SHP77 (cell line): ENCODE measurements at places on chromosomes 2 and 18.
A peak's percentile ranks its signal among the peaks of the same experiment; 100 is the strongest.

DNA sequence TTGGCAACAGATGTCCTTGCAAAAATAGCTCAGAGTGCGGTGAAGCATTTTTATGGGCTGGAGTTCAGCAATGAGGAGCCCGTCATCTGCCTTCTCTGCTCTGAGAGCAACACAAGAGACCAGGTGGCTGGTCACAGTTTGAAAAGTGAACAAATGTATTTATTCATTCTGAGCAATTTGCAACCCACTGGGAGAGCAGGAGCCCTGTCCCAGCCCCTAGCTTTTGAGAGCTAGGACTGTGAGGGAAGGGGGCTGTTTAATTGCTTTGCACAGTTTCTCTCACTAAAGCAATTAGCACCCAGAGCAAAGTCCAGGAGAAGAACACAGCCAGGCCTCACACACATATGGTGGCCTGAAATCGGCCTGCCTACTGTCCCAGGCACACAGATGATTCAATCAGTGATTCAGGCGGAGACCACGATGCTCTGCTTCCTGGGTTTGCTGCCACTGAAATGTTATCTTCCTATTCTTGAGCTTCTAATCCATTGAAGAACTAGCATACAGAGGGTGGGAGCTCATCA, 646.1 kb upstream of the ACVR2A start:
- no peak for DNase-seq

- DNase-seq = no peak
Measured at GRCh38 chr2:10778724-10779115, 33.9 kb downstream of the PDIA6 start.

DNA sequence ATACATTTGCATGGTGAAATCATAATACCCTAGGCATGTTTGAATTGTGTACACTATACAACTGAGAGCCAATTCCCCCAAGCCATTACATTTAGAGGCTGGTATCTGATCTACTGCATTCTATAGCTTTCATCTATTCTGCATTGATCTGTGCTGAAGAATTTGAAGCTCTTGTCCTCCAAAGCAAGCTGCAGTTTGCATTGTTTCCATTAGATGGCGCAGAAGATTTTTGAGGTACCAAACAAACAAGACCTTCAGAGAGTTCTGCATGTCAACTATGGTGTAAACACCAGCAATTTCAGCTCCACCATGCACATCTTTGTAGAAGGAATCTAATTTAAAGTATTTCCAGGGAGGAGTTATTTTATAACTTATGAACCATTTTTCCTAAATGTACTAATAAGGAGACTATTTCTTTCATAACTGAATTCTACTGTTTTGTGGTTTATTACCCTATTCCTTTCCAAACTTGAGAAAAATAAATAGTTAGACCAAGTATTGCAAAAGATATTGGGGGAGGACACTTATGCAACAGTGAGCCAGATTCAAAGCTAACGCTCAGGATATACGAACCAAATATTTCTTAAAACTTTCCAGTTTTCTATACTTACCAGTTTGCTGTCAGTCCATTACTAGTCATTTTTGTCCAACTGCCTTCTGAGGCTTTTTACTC, 761.8 kb upstream of the ACVR2A start:
- DNase-seq = peak; percentile 13

DNA sequence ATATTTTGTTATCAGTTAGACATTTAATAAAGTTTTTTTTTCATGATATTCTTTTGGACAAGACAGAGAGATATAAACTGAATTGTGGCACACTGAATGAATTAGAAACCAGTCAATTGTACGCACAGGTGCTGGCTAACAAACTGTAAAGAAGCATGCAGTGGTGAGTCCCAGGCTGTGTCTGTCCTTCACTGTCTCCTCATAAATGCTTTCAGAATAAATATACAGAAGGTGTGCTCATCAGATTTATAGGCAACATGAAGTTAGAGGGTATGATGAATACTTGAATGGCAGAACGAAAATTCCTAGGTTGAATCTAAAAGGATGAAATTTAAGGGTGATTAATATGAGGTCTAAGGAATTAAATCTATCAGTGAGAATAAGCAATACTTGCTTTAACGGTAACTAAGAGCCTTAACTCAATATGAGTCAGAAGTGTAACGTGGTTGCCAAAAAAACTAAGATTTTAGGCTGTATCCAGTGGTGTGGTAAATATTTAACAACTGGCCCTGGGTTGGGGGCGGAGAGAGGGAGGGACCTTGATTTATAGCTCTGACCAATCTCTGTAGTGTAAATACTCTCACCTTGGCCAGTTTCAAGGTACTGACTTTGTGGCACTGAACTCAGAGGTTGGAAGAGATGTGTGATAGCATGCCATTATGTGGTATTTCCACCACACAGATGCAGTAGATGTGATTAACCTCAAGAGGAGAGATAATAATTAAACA, 41.9 kb upstream of the AAK1 start:
- no peak for DNase-seq

DNA sequence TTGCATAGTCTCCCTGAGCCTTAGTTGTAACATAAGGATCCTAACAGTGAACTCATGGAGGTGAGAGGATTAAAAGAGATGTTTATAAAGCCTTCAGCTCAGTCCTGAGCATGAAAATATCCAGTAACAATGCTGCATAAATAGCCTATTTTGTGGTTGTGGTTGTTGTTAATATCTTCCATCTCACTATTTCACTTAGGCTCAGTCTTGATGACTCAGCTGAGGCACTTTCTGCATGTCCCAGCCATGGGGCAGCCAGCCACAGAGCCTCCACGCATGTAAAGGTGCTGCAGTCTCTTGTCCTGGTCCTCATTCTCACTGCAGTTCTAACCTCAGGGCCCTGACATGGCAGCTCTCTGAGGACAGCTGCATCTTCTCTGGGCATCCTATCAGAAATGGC, 218.8 kb upstream of the PKDCC start:
- no peak for DNase-seq

DNA sequence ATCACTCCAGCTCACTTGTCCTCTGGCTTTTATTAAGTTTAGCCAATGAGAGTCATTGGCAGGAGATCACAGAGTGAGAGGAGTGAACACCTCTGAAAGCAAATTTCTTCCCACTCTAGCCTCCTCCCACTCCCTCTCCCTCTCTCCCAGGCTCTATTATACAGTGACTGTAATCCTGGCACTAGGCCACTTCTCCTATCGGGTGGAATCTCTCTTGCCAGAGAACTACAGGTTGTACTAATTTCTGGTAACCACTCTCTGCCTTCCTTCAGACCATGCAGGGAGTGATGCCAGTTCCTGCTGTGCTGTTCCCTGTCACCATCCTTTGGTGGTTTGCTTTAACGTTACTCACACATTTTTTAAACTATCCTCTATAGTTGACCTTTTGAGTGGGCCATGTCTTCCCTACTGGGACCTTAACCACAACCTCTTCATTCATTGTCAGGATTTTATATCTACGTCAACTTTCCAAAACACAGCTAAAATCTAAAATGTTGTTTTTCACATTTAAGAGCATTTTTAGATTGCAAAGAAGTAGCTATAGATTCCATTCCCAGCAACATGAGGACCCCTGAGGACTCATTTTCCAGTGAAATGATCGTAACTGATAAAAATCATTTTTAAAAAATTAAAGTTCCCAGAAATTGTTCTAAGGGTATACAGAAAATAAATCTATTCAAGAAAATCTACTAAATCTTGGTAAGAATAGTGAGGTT, 217.1 kb downstream of the MREG start:
- DNase-seq = no peak

DNA sequence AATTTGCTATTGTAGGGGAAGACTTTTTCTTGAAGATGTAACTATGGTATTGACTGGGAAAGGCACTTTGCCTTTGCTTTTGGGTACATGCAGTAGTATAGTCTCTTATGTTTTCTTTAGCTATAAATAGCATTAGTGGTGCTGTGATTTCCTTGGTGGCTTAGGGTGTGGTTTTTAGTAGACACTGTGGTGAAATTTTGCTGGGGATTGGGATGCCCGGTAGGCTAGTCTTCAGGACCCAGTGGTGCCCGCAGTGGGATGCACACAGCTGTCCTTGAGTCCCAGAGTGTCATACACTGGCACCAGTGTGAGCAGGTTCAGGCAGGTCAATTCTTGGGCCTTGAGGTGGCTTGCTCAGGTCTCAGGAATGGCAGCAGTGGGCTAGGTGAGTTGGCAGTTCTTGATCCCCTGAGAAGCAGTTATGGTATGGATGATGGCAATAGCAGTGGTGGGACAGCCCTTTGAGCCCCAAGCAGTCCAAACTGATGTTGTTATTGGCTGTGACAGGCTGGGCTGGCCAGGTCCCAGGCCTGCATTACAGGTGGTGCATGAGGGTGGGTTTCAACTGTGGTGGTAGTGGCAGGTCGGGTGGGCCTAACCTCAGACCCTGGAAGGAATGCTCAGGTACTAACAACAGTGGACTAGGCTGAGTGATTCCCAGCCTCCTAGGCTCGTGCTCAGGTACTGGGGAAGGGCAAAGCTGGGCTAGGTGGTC, 124.3 kb downstream of the XRCC5 start:
- DNase-seq = no peak

- DNase-seq = no peak
Measured at GRCh38 chr2:215967590-215968378, 45.6 kb downstream of the MREG start.

- DNase-seq = no peak
Measured at GRCh38 chr18:8658858-8659485, 46.4 kb upstream of the MTCL1 start.

DNA sequence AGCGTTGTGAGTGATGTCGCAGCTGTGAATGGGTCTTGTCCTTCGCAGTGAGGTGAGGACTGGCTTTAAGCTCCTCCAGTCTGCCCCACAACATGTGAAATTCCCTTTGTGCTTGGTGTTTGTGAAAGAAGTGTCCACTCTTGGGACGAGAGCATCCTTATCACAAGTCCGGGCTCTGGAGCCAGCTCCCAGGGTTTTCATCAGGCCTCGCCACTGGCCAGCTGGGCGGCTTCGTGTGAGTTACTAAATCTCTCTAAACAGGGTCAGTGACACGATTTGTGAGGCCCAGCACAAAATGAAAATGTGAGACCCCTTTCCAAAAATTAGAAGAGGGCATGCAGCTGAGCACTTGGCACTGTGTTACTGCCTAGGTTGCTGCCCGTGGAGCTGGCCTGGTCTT, 115.9 kb downstream of the VAPA start:
- DNase-seq = no peak

GRCh38 chr2:234823877-234824376, 127.9 kb upstream of the SH3BP4 start:
- no peak for DNase-seq
